ENCODE measurements at places on chromosomes 3 and 15.

- DNase-seq, result no peak
Observed at GRCh38 chr3:126274735-126275619, 82.2 kb downstream of the KLF15 start.

GRCh38 chr15:88835646-88836045 is 32.4 kb downstream of the ACAN start:
- DNase-seq, result no peak

GRCh38 chr3:99537416-99537815 is 101.0 kb upstream of the COL8A1 start:
- no peak for DNase-seq

GRCh38 chr3:170635385-170635735 is 49.5 kb upstream of the SLC7A14 start:
- no peak for DNase-seq
